ENCODE measurements at places on chromosomes 6 and 20. TPM values are rescaled to one million over a fixed set of nuclear protein-coding genes. Genes with fewer than 3 reads are reported as not detected.

TP53TG5 gene
- 0.55 TPM for total RNA-seq

MYT1 gene
- total RNA-seq = not detected

OTOR gene
- total RNA-seq = not detected

DNA sequence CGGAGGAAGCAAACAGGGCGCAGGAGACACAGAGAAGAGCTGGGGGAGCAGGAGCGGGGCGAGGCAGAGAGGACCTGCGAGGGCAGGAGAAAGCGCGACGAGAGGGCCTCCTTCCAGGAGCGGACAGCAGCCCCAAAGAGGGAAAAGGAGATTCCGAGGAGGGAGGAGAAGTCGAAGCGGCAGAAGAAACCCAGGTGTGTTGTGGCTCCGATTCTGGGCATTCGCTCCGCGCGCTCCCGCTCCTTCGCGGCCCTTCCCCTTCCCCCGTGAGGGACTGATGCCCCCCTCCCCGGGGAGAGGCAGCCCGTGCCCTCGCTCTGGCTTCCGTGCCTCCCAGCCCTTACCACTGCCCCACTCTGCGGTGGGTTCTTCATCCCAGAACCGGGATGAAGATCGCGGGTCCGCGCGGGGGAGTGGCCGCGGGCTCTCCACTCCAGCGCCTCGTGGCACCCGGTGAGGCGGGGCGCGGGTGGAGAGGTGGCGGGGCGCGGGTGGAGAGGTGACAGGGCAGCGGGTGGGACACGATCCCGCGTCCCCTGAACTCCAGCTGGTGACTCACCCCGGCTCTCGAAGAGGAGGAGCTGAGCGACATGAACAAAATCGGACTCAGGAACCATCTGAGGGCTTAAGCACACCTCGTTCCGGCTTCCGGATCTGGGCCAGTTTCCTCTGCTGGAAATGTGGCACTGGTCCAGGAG, 22.4 kb downstream of the TMC2 start:
- no peak for DNase-seq
- no peak overlapping the region for H3K27ac ChIP-seq
- H3K4me3 ChIP-seq = no peak overlapping the region
- peaks cover 8% of the 10 kb centered on the region for H3K4me1 ChIP-seq
- peaks cover 40% of the 10 kb centered on the region for H3K27me3 ChIP-seq

- H3K27ac ChIP-seq = no peak overlapping the region
- no peak for DNase-seq
- no peaks in the 10 kb centered on the region for H3K4me1 ChIP-seq
- no peaks in the 10 kb centered on the region for H3K27me3 ChIP-seq
- H3K36me3 ChIP-seq = peaks cover 44% of the 10 kb centered on the region
- no peak overlapping the region for H3K4me3 ChIP-seq
Measured at GRCh38 chr20:38499366-38499765, 26.7 kb downstream of the RALGAPB start.

- peaks cover 4% of the 10 kb centered on the region for H3K4me1 ChIP-seq
- DNase-seq = no peak
- H3K36me3 ChIP-seq = no peaks in the 10 kb centered on the region
- H3K27ac ChIP-seq = no peak overlapping the region
Measured at GRCh38 chr20:38131588-38132121, 33.4 kb downstream of the TGM2 start.
